ENCODE measurements at places on chromosomes 2 and 18.

GRCh38 chr2:202632682-202633290 is 2.0 kb upstream of the FAM117B start:
- DNase-seq = no peak

GRCh38 chr2:120831086-120831485 is 95.4 kb downstream of the GLI2 start:
- DNase-seq = peak; percentile 25

- DNase-seq = no peak
Measured at GRCh38 chr18:29753379-29753778, 1289.2 kb downstream of the DSC3 start.

DNA sequence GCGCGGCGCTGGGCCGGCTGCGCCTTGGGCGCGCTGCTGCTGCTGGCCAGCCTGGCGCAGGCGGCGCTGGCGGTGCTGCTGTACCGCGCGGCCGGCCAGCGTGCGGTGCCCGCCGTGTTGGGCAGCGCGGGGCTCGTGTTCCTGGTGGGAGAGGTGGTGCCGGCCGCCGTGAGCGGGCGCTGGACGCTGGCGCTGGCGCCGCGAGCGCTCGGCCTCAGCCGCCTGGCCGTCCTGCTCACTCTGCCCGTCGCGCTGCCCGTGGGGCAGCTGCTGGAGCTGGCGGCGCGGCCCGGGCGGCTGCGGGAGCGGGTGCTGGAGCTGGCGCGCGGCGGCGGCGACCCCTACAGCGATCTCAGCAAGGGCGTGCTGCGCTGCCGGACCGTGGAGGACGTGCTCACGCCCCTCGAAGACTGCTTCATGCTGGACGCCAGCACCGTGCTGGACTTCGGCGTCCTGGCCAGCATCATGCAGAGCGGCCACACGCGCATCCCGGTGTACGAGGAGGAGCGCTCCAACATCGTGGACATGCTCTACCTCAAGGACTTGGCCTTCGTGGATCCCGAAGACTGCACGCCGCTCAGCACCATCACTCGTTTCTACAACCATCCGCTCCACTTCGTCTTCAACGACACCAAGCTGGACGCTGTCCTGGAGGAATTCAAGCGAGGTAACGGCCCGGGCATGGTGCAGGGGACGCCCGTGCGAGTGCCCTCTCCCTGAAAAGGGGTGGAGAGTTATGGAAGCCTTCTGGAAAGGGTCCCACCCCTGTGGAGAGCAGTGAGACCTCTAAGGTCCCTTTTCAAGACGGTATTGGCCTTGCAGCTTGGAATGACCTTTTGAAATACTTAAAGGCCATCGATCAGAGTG is 1.0 kb downstream of the CNNM3 start:
- no peak for DNase-seq

DNA sequence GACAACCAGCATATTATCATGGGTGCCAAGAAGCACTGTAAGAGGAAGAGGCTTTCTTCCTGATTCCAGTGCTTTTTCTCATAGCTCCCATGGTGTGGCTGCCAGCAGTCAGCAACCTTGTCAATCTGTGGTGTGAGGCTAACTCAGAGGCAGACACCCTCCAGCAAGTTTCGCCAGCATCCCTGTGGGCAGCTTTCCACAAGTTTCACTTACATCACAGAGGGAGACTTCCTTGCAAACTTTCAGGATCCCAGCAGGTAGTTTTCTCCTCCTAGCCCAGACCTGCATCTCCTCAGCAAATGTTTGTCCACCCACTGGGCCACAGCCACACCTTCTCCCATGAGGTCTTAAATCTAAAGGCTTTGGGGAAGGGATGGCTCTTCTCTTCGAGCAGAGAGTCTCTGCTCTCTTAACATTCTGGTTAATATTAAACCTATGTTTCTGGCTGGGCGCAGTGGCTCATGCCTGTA is 9.1 kb downstream of the DNAH7 start:
- DNase-seq = no peak

- no peak for DNase-seq
Measured at GRCh38 chr18:4720518-4720917, 265.4 kb upstream of the DLGAP1 start.

- no peak for DNase-seq
Measured at GRCh38 chr2:25089605-25090315, 47.9 kb downstream of the EFR3B start.
